ENCODE measurements at places on chromosomes 6 and 20.

DNA sequence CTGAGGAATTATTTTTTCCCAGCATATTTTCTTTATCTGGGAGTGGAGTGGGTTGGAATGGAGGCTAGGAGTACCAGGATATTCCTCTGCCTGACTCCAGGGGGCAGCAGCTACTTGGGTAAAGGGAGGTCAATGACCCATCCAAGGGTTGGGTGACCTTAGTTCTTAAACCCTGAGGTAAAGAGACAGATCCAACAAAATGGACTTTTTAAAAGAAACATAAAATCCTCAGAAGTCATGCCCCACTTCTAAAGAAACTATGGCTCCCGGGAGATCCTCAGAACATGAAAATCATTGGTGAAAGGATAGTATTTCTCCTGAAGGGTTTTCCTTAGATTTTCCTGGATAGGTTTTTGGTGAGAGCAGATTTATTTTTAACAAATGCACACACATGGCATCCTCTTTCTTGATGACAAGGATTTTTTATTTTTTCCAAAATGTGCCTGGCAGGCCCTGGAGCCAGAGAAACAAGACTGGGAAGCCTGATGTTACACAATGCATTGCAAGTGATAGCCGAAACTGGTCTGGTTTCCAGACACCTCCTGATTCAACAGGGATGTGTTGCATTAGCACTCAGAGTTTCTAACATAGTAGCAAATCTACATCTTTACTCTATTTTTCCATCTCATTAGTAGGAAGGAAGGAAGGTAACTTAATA, 240.9 kb upstream of the BTBD3 start:
- DNase-seq, result no peak
- H3K4me3 ChIP-seq, result no peak overlapping the region
- H3K36me3 ChIP-seq, result no peaks in the 10 kb centered on the region
- H3K4me1 ChIP-seq, result no peaks in the 10 kb centered on the region
- H3K27ac ChIP-seq, result no peak overlapping the region
- H3K27me3 ChIP-seq, result peaks cover 2% of the 10 kb centered on the region

DNA sequence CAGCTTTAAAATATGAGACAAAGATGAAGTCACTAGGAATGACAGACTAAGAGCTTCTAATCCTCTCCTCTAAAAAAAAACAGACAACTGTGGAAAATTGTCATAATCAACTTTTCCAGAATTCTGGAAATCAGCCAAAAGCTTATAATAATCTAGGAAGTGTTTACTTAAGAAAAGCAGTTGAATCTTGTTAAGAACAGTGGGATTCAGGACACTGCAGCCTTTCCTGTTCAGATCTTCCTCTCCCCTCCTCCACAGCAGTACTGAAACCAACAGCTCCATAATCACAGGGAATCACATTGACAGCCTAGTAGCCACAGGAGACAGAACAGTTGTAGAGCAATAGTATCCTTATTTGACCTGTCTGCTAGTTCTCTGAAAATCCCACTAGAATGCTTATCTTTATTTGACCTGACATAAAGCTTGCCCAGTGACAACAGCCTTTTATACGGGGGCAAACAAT, 41.6 kb downstream of the IBTK start:
- no peak for DNase-seq
- no peaks in the 10 kb centered on the region for H3K36me3 ChIP-seq
- no peaks in the 10 kb centered on the region for H3K27me3 ChIP-seq

GRCh38 chr20:61558726-61559125, 306.7 kb downstream of the CDH4 start:
- no peak overlapping the region for H3K27ac ChIP-seq
- no peak overlapping the region for H3K4me3 ChIP-seq
- H3K4me1 ChIP-seq, result no peaks in the 10 kb centered on the region
- no peaks in the 10 kb centered on the region for H3K27me3 ChIP-seq
- no peak for DNase-seq
- no peaks in the 10 kb centered on the region for H3K36me3 ChIP-seq

- no peak overlapping the region for H3K4me3 ChIP-seq
- no peaks in the 10 kb centered on the region for H3K27me3 ChIP-seq
- H3K36me3 ChIP-seq, result no peaks in the 10 kb centered on the region
Measured at GRCh38 chr20:53922901-53923314, 147.5 kb downstream of the BCAS1 start.

DNA sequence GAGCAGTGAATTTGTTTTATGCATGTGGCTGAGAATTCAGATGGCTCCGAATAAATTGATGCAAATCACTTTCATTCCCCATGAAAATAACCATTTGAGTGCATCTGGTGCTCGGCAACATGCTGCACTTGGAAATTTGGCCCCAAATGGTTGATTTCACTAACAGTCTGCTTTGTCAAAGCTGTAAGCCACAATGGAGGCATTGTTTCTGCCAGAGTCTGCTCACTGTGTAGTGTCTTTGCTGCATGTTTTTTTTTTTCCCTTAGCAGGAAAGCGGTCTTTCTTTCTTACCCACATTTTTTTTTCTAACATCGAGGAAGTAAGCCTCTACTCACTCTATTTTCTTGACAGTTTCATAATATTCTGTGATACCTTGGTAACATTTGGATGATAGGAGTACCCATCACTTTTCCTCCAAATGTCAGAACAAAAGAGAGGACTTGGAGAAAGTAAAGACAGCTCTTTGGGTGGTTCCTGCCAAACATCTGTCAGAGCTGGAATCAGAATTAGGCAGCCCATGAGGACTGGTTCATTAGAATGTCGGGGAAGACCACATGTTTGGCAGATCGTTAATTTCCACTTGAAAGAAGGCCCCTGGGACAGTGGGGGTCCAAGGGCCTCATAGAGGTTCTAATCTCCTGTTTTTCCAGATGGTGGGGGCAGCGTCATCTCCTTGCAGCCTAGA, 149.5 kb downstream of the DOK5 start:
- H3K27me3 ChIP-seq, result no peaks in the 10 kb centered on the region
- H3K27ac ChIP-seq, result no peak overlapping the region
- DNase-seq, result no peak
- no peaks in the 10 kb centered on the region for H3K4me1 ChIP-seq

- no peaks in the 10 kb centered on the region for H3K27me3 ChIP-seq
- no peak overlapping the region for H3K4me3 ChIP-seq
- no peaks in the 10 kb centered on the region for H3K36me3 ChIP-seq
- no peak overlapping the region for H3K27ac ChIP-seq
- H3K4me1 ChIP-seq, result peaks cover 37% of the 10 kb centered on the region
Measured at GRCh38 chr20:56426926-56427325, 14.9 kb downstream of the CASS4 start.

DNA sequence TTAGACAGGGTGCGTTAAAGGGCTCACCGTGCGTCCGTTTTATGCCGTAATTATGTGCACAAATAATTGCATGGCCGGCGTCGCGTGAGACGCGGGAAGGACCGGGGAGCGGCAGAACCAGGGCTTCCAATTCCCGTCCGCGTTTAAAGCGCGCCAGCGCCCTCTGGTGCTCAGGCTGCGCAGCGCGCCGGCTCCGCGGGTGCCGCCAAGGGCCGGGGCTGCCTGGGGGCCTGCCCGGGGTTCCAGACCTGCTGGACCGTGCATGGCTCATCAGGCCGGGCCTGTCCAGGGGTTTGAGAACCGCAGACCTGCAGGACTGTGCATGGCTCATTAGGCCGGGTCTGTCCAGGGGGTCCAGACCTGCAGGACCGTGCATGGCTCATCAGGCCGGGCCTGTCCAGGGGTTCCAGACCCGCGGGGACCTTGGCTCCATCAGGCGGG, 369.0 kb downstream of the THBS2 start:
- peak; percentile 77 for DNase-seq
- H3K27me3 ChIP-seq, result no peaks in the 10 kb centered on the region
- no peaks in the 10 kb centered on the region for H3K36me3 ChIP-seq
- H3K4me1 ChIP-seq, result peaks cover 11% of the 10 kb centered on the region
- H3K27ac ChIP-seq, result peak overlapping the region; percentile 69

GRCh38 chr6:143822584-143823024, 20.5 kb upstream of the LTV1 start:
- DNase-seq, result no peak
- no peaks in the 10 kb centered on the region for H3K27me3 ChIP-seq
- no peak overlapping the region for H3K27ac ChIP-seq
- no peaks in the 10 kb centered on the region for H3K4me1 ChIP-seq
- peaks cover 5% of the 10 kb centered on the region for H3K36me3 ChIP-seq
- H3K4me3 ChIP-seq, result no peak overlapping the region

DNA sequence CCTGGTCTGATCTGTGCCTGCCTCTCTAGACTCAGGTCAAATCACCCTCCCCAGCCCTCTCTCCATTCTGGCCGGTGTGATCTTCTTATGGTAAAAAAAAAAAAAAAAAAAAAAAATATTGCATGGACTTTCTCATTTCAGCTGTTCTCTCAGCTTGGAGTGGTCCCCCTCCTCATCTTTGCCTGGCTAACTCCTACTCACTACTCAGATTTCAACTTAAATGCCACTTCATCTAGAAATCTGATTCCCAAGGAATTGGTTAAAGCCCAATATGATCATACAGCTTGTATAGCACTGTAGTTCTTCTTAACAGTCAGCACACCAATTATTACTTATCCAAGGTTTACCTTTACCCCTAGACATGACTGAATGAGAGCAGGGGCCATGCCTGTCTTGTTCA, 105.9 kb upstream of the CARMIL1 start:
- H3K4me1 ChIP-seq, result no peaks in the 10 kb centered on the region
- H3K4me3 ChIP-seq, result no peak overlapping the region
- H3K27ac ChIP-seq, result no peak overlapping the region
- H3K36me3 ChIP-seq, result no peaks in the 10 kb centered on the region

DNA sequence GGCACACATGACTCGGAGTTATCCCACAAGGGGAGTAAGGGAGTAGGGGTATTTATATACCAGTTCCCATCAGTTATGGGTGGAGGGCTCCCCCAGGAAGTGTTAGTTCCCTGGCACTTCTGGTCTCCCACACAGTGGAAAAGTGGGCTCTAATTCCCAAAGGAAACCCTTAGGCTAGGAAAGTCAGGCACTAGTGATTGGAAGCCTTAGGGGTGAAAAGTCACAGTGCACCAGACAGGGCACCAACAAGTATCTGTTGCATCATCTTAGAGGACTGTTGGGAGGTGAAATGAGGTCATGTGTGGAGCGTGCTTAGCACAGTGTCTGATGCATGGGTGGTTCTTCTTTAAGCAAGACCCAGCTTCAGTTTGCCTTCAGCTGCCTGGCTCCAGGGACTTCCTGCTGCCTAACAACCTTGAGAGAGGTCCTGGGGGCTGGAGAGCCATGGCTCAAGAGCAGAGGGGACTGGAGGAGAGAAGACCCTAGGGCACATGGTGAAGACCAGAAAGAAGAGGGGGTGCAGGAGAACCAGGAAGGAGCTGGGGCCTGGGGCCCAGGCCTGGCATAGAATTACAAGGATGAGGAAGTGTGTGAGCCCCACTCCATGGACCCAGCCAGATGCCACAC, 7.5 kb upstream of the FOXP4 start:
- DNase-seq, result no peak
- no peaks in the 10 kb centered on the region for H3K4me1 ChIP-seq
- H3K27ac ChIP-seq, result no peak overlapping the region
- no peak overlapping the region for H3K4me3 ChIP-seq

- no peaks in the 10 kb centered on the region for H3K36me3 ChIP-seq
- no peaks in the 10 kb centered on the region for H3K27me3 ChIP-seq
- peak; percentile 71 for DNase-seq
- H3K27ac ChIP-seq, result no peak overlapping the region
- no peaks in the 10 kb centered on the region for H3K4me1 ChIP-seq
- no peak overlapping the region for H3K4me3 ChIP-seq
Measured at GRCh38 chr6:31332637-31333602, 24.1 kb downstream of the HLA-B start.

DNA sequence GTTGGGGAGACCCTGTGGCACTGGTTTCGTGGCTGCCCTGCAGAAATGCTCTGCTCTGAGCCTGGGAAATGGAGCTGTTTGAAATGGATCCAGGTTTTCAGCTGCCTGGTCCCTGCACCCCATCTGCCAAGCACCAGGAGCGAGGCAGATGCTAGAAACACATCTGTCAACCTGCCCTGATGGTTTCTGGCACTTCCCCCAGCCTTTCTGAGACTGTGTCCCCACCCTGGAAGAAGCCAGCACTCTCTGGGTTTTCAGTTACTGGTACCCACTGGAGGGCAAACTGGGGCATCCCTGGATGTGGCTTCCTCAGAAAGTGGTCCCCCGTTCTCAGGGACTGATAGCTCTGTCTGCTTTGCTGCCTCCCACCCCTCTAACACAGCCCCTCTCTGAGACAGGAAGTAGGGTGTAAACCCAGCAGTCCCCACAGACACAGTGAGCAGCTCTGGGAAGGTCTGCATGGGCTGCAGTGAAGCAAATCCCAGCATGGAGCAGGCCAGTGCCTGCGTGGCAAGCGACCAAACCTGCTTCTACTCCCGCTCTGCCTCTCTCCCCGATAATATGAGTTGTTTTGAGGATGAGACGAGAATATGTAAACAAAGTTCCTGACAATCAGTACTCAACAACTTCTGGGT, 54.2 kb upstream of the MAFB start:
- DNase-seq, result no peak
- H3K27ac ChIP-seq, result no peak overlapping the region
- no peak overlapping the region for H3K4me3 ChIP-seq
- H3K4me1 ChIP-seq, result no peaks in the 10 kb centered on the region
- H3K27me3 ChIP-seq, result no peaks in the 10 kb centered on the region

DNA sequence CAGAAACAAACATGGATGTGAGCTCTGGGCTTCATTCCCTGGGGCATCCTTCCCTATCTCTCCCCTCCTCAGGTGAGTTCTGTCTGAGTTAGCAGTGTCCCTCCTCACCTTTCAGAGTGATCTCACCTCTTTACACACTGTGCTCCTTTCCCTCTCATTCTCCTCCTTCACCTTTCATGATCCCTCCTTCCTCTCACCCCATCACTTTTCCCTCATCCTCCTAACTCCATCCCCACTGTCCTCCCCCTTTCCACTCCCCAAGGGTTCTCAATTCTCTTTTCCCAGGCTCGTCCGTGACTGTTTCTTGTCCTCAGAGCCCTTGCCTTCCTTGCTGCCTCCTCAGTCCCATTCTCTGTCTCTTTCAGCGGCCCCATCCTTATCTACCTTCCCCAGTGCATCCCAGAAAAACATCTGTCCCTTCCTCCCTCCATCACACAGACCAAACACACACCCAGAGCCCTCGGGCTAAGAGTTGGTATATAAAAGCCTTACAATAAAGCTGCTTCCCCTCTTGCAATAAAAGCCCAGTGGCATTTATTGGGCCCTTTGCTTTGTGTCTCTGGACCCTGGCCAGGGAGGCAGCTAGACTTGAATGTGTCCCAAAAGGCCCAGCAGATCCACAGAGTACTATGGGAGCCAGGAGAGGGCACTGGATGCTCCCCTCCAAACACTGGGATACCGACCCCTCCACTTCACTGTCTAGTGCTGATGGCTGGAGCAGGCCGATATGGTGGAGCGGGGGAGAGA, 1.9 kb downstream of the RNF39 start:
- H3K27ac ChIP-seq, result no peak overlapping the region
- no peaks in the 10 kb centered on the region for H3K36me3 ChIP-seq
- DNase-seq, result no peak

- H3K36me3 ChIP-seq, result no peaks in the 10 kb centered on the region
- peaks cover 2% of the 10 kb centered on the region for H3K27me3 ChIP-seq
- no peaks in the 10 kb centered on the region for H3K4me1 ChIP-seq
- H3K27ac ChIP-seq, result no peak overlapping the region
- no peak overlapping the region for H3K4me3 ChIP-seq
Measured at GRCh38 chr6:90885611-90886056, 298.8 kb upstream of the MAP3K7 start.

- H3K4me1 ChIP-seq, result no peaks in the 10 kb centered on the region
- H3K36me3 ChIP-seq, result no peaks in the 10 kb centered on the region
- no peak overlapping the region for H3K27ac ChIP-seq
- H3K27me3 ChIP-seq, result no peaks in the 10 kb centered on the region
Measured at GRCh38 chr6:115969930-115970273, 90.8 kb downstream of the FRK start.

Data from T-cell (primary cell).